ENCODE measurements at places on chromosomes 12 and 14.

- no peak for DNase-seq
These were observed 9.0 kb upstream of the IQSEC3 start for GRCh38 chr12:57539-57938.

DNA sequence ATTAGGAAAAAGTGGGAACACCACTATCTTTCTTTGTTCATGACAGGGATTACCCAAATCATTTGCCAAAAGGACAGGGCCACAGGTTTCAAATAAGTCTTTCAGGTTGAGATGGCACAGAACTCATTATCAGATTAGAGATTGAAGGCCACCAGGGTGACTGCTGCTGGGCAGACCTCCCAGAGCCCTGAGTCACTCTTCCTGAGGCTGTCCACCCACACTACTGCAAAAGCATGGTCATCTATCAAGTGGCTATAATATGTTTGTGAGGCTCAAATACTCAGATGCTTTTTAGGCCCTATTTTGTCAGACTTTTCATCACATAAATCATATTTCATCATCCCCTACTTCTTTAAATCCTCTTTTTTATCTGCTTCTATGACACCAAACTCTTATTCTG is 155.3 kb upstream of the CCDC196 start:
- DNase-seq, result peak; percentile 1

DNA sequence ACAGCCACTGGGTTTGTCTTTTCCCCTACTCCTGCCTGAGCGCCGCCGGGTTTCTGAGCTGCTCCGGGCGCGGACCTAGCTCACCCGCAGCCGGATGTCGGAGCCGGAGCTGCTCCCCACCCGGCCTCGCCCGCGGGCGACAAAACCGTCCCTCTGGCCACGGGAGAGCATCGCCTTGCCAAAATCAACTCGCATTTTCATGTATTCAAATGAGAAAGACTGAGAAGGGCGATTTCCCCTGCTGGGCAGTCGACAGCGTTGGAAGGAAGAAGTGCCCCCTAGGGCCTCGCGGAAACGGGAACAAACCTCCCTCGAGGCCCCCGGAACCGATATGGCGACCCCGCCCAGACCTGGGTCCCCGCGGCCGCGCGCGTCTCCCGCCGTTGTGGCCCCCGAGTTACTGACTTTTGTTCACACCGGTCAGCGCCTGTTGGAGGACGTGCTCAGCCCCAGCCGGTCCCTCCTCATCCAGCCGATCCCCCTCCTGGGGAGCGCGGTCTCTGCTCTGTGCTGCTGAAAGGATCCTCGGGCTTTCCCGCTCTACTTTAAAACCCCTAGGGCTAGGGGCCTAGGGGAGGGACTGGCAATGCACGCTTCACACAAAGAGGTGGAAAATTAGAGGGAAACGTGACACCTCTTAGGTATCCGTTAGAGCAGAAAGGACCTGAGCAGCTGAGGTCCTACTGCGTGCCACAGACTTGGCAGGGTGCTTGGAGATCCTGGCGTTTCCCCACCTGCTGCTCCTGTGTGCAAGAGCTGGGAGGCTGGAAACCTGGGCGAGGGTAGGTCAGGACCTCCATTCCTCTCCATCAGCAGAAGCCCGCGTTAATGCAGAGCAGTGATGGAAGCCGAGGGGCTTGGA is 4.3 kb downstream of the TTC6 start:
- no peak for DNase-seq

- no peak for DNase-seq
These were observed 38.3 kb upstream of the FRMD6 start for GRCh38 chr14:51613416-51613815.

- DNase-seq, result no peak
These were observed 205.3 kb upstream of the HMGA2 start for GRCh38 chr12:65619018-65619417.

DNA sequence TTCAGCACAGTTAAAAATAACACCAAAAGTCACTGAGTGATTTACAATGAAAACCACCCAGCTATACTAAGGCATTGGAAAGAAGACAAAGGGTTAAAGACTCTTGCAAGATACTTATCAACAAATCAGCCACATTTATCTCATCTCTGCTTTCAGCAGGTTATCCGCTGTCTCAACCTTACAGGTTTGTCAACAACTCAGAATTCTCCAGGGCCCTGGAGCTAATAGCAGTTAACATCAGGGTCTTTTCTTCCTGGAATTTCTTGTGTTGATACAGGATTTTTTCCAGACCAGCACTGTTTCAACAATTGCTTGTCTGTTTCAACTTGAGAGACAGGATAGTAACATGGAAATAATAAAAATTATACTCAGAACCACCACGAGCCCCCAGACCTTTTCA is 3.5 kb downstream of the PKP2 start:
- DNase-seq, result no peak

GRCh38 chr12:113366827-113367226 is 8.4 kb downstream of the PLBD2 start:
- DNase-seq, result no peak

DNA sequence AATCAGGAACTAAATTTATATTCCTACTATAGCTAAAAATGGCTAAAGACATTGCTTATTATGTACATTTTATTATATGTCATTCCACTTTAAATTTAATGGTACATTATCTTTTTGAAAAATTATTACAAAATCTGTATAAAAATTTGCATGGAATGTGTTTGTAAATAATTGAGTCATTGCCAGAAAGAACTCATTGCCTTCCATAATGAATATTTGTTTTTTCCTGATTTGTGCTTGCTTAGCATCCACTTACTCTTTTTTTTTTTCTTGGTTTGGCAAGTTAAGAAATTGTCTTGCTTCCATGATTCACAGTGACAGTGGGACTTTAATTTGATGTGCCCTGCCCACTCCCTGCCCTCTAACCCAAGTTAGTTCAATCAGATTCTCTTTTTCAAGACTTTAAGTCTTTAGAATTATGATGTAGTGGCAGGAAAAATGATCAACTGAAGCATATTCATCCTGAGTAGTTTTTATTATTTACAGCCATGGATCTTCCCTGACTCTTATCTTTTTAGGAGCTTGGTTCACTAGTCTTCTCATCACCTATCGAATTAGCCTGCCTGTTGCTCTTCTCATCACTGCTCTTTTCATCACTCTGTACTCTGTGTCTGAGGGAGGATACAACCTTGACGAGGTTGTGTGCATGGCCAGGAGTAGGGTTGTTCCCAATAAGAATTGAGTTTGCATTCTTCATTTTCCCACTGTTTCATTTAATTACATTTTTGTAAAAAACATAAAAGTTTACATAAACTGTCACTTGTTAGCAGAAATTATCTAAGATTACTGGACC is 442.0 kb downstream of the BTG1 start:
- no peak for DNase-seq

- peak; percentile 29 for DNase-seq
These were observed 299.8 kb upstream of the PRKD1 start for GRCh38 chr14:30227436-30227835.

- no peak for DNase-seq
These were observed 1.5 kb downstream of the ITPK1 start for GRCh38 chr14:93114068-93114710.

DNA sequence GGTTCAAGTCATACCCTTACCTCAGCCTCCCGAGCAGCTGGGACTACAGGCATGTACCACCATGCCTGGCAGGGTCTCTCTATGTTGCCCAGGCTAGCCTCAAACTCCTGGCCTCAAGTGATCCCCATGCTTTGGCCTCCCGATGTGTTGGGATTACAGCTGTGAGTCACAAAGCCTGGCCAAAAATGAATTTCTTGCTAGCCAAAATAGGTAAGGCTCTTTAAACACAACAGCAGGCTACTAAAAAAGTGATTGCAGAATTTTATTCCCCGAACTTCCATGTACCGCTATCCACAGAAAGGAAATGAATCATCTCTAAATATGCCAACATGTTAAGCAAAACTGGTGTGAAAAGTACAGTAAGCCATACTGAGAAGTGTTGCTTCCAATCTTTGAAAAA is 50.6 kb downstream of the WDHD1 start:
- peak; percentile 82 for DNase-seq

- no peak for DNase-seq
These were observed at the start of gene SLC10A1 for GRCh38 chr14:69796797-69797500. Gene SLC10A1 (minus strand): TSS chr14:69797241. CDS start chr14:69797155, 86 bp downstream.
